CD4-positive, alpha-beta T cell treated with Interleukin-4 for 1 hour (primary cell): ENCODE measurements at places on chromosomes 2 and 18.

GRCh38 chr2:2938481-2938880 lies 439.1 kb downstream of the EIPR1 start:
- DNase-seq = no peak

GRCh38 chr2:42021464-42021863 lies 26.4 kb upstream of the PKDCC start:
- no peak for DNase-seq

- DNase-seq = no peak
Measured at GRCh38 chr2:219608399-219608964, 10.8 kb downstream of the STK11IP start.

GRCh38 chr2:129606496-129607270 lies 372.8 kb upstream of the RAB6C start:
- DNase-seq = no peak

DNA sequence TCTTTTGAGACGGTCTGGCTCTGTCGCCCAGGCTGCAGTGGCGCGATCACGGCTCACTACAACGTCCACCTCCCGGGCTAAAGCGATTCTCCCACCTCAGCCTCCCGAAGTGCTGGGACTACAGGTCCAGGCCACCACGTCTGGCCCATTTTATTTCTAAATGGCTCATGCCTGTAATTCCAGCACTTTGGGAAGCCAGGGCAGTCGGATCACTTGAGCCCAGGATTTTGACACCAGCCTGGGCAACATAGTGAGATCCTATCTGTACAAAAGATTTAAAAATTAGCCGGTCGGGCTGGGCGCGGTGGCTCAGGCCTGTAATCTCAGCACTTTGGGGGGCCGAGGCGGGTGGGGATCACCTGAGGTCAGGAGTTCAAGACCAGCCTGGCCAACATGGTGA lies 26.4 kb upstream of the EFHD1 start:
- no peak for DNase-seq

GRCh38 chr2:178700922-178701342 lies 106.3 kb downstream of the TTN start:
- no peak for DNase-seq

DNA sequence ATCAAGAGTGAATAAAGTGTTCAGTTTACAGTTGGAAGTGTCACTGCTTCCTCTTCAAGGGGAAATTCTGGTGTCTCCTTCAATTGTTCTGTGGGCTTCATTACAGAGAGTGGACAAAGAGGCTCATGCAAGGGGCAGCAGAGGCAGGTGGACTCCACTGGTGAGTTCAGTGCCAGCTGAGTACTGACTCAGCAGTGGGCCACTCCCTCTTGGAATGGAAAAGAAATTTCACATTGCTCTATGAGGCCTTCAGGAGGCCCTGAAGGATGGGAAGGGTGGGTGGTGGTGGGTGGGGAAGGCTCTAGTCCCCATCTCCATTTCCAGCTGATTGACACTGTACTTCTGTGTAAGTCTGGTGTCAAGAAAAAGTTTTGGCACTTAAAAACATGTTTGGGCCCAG lies 66.4 kb downstream of the PRELID3A start:
- no peak for DNase-seq

- no peak for DNase-seq
Measured at GRCh38 chr2:77866661-77867060, 344.5 kb upstream of the LRRTM4 start.

DNA sequence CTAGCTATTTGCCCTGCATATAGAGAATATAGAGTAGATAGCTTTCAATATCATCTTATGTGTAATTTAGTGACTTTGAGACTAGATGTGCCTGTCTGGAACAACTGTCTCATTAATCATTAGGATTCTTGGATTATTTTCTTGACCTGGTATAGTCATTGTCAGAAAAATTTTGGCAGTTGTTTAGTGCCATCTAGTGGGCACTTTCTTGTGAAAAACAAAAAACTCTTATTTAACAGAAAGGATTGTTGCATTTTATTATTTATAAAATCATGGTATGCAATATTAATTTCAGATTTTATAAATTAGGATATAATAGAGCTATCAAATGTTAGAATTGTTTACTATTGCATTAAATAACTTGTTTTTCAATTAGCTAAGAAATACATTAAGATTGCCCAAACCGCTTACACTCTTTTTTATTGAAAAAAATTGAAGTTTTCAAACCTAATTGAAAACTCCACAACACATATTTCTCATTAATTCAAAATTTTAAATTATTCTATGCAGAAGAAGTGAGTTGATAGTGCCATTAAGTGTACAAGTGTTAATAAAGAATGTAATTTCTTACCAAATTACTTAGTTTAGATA lies 80.3 kb downstream of the DYNAP start:
- DNase-seq = no peak
